Mesangial cell (primary cell): ENCODE measurements at places on chromosomes 4 and X. TPM values are rescaled to one million over a fixed set of nuclear protein-coding genes. Genes with fewer than 3 reads are reported as not detected.

Gene RNF212
- total RNA-seq: 1.5 and 3.7 TPM in 2 replicates

Gene TCEAL2
- 0.25 TPM in 1 of 2 replicates, not detected in the other for total RNA-seq

Gene HOPX
- total RNA-seq: 2.4 and 51.0 TPM in 2 replicates

Gene TMSB15C
- 2.0 and 2.5 TPM in 2 replicates for total RNA-seq

Gene VCX
- total RNA-seq: not detected in 2 replicates

Gene FAM53A
- total RNA-seq: 2.9 and 8.4 TPM in 2 replicates

Gene BST1
- 12.8 and 18.6 TPM in 2 replicates for total RNA-seq

Gene SLC34A2
- total RNA-seq: 2.7 TPM in 1 of 2 replicates, not detected in the other

Gene REPS2
- total RNA-seq: 1.6 and 3.7 TPM in 2 replicates

Gene BCOR
- total RNA-seq: 34.2 and 37.6 TPM in 2 replicates

Gene AFM
- total RNA-seq: not detected in 2 replicates

Gene GPRASP1
- 0.33 and 0.38 TPM in 2 replicates for total RNA-seq

Gene MID1
- total RNA-seq: 13.9 and 22.7 TPM in 2 replicates

Gene UGT8
- total RNA-seq: 7.2 and 9.9 TPM in 2 replicates

Gene CXCL5
- 12.4 and 25.9 TPM in 2 replicates for total RNA-seq

Gene SLC2A9
- 0.81 and 2.8 TPM in 2 replicates for total RNA-seq

Gene CCDC120
- total RNA-seq: 3.1 and 10.0 TPM in 2 replicates

Gene KIAA1210
- total RNA-seq: not detected in 2 replicates

Gene AFF2
- total RNA-seq: 0.16 and 0.38 TPM in 2 replicates

Gene SHOX
- total RNA-seq: not detected in 2 replicates

Gene P2RY4
- total RNA-seq: 0.13 TPM in 1 of 2 replicates, not detected in the other

Gene P2RY10
- total RNA-seq: not detected in 2 replicates

Gene DACH2
- total RNA-seq: under 0.01 and 0.25 TPM in 2 replicates

Gene SPANXN3
- 0.49 TPM in 1 of 2 replicates, not detected in the other for total RNA-seq

Gene BEX2
- total RNA-seq: 6.0 and 19.6 TPM in 2 replicates

Gene MAGEB17
- total RNA-seq: not detected in 2 replicates

Gene DMP1
- not detected in 2 replicates for total RNA-seq

Gene NPY2R
- not detected in 2 replicates for total RNA-seq

Gene NEUROG2
- total RNA-seq: not detected in 2 replicates

Gene TASL
- not detected in 2 replicates for total RNA-seq

Gene TMPRSS11F
- total RNA-seq: not detected in 2 replicates

Gene HTN3
- total RNA-seq: not detected in 2 replicates

Gene NUDT10
- 3.8 and 4.2 TPM in 2 replicates for total RNA-seq

Gene DCUN1D4
- 12.8 and 18.3 TPM in 2 replicates for total RNA-seq

Gene GNL3L
- total RNA-seq: 30.5 and 30.6 TPM in 2 replicates

Gene MEPE
- total RNA-seq: not detected in 2 replicates

Gene TRIM60
- not detected in 2 replicates for total RNA-seq

Gene GAGE12F
- total RNA-seq: not detected in 2 replicates

Gene RIBC1
- total RNA-seq: 0.33 and 2.3 TPM in 2 replicates

Gene BEX5
- total RNA-seq: 0.16 and 0.51 TPM in 2 replicates

Gene MAB21L2
- total RNA-seq: 3.7 and 5.3 TPM in 2 replicates

Gene MAGEA2B
- not detected in 2 replicates for total RNA-seq

Gene OGT
- total RNA-seq: 27.4 and 73.7 TPM in 2 replicates

Gene SOWAHB
- 0.81 and 3.8 TPM in 2 replicates for total RNA-seq

Gene KDR
- total RNA-seq: under 0.01 and 0.25 TPM in 2 replicates

Gene PAGE5
- total RNA-seq: not detected in 2 replicates

Gene MSANTD1
- total RNA-seq: 0.16 and 0.25 TPM in 2 replicates

Gene P2RY8
- not detected in 2 replicates for total RNA-seq

Gene FATE1
- total RNA-seq: not detected in 2 replicates

Gene VGLL1
- not detected in 2 replicates for total RNA-seq

Gene C1QTNF7
- total RNA-seq: 0.13 TPM in 1 of 2 replicates, not detected in the other

Gene NUP62CL
- 0.38 and 1.8 TPM in 2 replicates for total RNA-seq

Gene GYPB
- total RNA-seq: not detected in 2 replicates
